Endothelial cell (in vitro differentiated cells): ENCODE measurements at places on chromosomes 7 and 10.

DNA sequence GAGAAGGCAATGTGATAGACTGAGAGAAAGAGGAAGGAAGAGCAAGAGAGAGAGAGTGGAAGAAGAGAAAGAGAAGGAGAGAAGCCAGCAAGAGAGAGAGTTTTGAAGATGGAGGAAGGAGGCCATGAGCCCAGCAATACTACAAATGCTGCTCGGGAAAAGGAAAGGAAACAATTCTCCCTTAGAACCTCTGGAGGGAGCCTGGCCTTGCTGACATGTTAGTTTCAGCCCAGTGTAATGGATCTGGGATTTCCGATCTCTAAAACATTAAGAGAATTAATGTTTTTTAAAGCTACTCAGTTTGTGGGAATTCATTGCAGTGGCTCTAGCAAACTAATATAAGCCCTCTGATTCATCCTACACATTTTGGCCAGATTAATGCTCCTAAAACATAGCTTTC, 206.8 kb upstream of the MTPN start:
- no peak overlapping the region for H3K27ac ChIP-seq
- H3K4me3 ChIP-seq = no peak overlapping the region
- no peaks in the 10 kb centered on the region for H3K36me3 ChIP-seq
- H3K4me1 ChIP-seq = no peaks in the 10 kb centered on the region
- peaks cover 1% of the 10 kb centered on the region for H3K27me3 ChIP-seq

DNA sequence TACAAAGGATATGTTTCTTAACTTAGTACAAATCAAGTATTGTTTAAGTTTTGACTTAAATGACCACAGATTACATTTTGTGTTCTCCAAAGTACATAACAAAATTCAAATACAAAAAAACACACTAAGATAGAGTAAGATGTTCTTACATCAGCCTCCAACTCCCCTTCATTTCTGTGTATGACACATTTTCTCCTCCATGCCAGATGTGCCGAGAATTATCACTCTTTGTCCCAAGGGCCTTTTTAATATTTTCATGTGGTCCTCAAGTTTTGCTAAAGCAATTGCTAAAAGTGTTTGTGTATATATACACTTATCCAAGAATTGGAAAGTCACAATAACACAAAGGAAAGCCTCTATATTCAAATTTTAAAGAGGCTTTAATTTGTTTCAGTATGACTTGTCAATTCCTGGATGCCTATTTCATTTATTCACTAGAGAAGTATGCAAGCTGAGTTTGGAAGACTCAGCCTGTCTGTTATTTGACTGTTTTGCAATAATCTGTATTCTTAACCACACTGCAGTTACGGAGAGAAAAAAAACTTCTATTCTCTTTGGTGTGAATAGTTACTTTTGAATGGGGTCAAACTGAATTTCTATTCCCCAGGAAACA, 586.4 kb upstream of the SEMA3D start:
- H3K27ac ChIP-seq = no peak overlapping the region
- H3K27me3 ChIP-seq = no peaks in the 10 kb centered on the region
- H3K4me1 ChIP-seq = no peaks in the 10 kb centered on the region
- DNase-seq = no peak

GRCh38 chr7:24971333-24972165, 8.4 kb downstream of the OSBPL3 start:
- H3K27me3 ChIP-seq = no peaks in the 10 kb centered on the region
- no peak for DNase-seq
- no peaks in the 10 kb centered on the region for H3K36me3 ChIP-seq
- H3K4me3 ChIP-seq = no peak overlapping the region
- H3K27ac ChIP-seq = no peak overlapping the region

GRCh38 chr7:87510411-87510875, 35.0 kb upstream of the ABCB4 start:
- H3K27me3 ChIP-seq = peaks cover 2% of the 10 kb centered on the region
- peaks cover 3% of the 10 kb centered on the region for H3K4me1 ChIP-seq
- H3K36me3 ChIP-seq = no peaks in the 10 kb centered on the region
- H3K27ac ChIP-seq = no peak overlapping the region
- H3K4me3 ChIP-seq = no peak overlapping the region

- no peak overlapping the region for H3K27ac ChIP-seq
- H3K4me1 ChIP-seq = peaks cover 13% of the 10 kb centered on the region
- H3K27me3 ChIP-seq = no peaks in the 10 kb centered on the region
- H3K36me3 ChIP-seq = no peaks in the 10 kb centered on the region
Measured at GRCh38 chr7:29977886-29978651, 11.5 kb downstream of the SCRN1 start.

DNA sequence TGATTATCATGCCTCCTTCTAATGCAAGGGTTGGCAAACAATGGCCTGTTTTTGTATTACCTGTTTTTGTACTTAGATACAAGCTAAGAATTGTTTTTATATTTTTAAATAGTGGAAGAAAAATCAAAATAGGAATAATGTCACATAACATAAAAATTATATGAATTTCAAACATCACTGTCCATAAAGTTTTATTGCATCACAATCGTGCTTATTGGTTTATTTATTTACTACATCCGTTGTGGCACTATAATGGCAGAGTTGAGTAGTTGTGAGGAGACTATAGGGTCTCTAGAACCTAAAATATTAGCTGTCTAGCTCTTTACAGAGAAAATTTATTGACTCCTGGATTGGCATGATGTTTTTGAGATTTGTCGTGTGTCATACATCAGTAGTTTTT, 4.1 kb downstream of the KIF20B start:
- peaks cover 9% of the 10 kb centered on the region for H3K4me1 ChIP-seq
- no peak overlapping the region for H3K4me3 ChIP-seq
- no peaks in the 10 kb centered on the region for H3K36me3 ChIP-seq
- DNase-seq = no peak
- H3K27ac ChIP-seq = no peak overlapping the region
- H3K27me3 ChIP-seq = no peaks in the 10 kb centered on the region

DNA sequence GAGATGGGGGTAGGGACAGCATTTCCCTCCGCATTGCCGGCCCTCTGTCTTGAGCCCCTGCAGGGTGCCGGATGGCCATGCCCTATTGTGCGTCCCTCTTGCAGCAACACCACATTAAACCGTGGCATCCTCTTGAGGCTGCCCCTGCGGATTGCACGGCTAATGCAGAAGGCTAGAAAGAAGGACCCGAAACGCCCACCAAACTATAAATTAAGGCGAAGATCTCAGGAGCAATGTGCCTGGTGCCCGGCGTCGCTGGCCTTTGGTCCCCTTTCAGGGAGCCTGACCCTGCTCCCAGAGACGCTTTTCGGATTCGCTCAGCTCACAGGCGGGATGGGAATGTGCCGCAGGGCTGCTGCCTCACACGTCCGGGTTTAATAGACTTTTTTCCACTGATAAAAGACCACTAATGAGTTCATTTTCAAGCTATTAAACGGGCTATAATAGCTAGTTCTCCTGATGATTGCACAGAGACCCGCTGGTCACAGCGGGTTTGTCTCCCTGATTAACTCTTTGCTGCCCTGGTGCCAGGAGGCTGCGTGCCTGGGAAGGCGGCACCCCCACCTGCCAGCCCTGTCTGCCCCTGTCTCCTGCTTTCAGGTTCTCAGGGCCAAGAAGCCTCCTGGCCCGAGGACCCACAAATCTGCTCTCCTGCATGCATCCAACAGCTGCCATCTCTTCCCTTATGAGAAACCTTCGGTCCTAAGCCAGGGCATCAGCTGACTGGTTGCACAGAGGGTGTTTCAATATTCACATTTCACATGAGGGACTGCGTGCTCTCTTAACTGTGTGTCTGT, 128.3 kb downstream of the ADARB2 start:
- H3K27me3 ChIP-seq = peaks cover 1% of the 10 kb centered on the region
- H3K27ac ChIP-seq = no peak overlapping the region
- H3K4me3 ChIP-seq = no peak overlapping the region
- H3K4me1 ChIP-seq = peaks cover 4% of the 10 kb centered on the region

GRCh38 chr10:31129880-31130405, 98.3 kb upstream of the ZNF438 start:
- no peak overlapping the region for H3K27ac ChIP-seq
- DNase-seq = no peak
- H3K4me3 ChIP-seq = no peak overlapping the region
- no peaks in the 10 kb centered on the region for H3K36me3 ChIP-seq

- DNase-seq = no peak
- peaks cover 2% of the 10 kb centered on the region for H3K27me3 ChIP-seq
- H3K4me1 ChIP-seq = peaks cover 5% of the 10 kb centered on the region
- no peak overlapping the region for H3K27ac ChIP-seq
Measured at GRCh38 chr10:17771017-17771416, 19.0 kb downstream of the TMEM236 start.

- peaks cover 8% of the 10 kb centered on the region for H3K36me3 ChIP-seq
- no peaks in the 10 kb centered on the region for H3K4me1 ChIP-seq
- peaks cover 9% of the 10 kb centered on the region for H3K27me3 ChIP-seq
- no peak overlapping the region for H3K4me3 ChIP-seq
- H3K27ac ChIP-seq = no peak overlapping the region
Measured at GRCh38 chr10:131650169-131650705, 250.6 kb upstream of the PPP2R2D start.

- no peaks in the 10 kb centered on the region for H3K36me3 ChIP-seq
- no peaks in the 10 kb centered on the region for H3K27me3 ChIP-seq
- no peak for DNase-seq
- H3K4me3 ChIP-seq = no peak overlapping the region
- H3K4me1 ChIP-seq = peaks cover 3% of the 10 kb centered on the region
Measured at GRCh38 chr10:34275626-34276130, 539.4 kb downstream of the PARD3 start.

DNA sequence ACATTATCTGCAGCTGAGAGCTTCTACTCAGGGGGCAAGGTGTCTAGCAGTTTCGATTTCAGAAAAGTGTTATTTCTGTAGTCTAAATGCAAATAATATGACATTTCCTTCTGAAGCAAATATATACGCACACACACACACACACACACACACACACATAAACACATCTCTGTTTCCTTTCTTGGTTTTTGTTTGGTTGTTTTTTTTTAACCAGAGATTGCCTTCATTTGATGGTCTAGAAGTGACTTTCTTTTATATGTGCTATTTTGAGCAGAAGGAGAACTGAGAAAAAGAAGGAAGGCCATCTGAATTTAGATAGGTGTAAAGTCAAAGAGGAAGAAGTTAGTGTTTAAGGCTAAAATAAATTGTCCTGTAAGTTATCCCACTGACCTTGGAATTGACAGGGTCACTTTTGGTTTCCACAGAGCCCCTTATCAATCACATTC, 142.2 kb downstream of the TRIL start:
- H3K27me3 ChIP-seq = peaks cover 2% of the 10 kb centered on the region
- no peak for DNase-seq

DNA sequence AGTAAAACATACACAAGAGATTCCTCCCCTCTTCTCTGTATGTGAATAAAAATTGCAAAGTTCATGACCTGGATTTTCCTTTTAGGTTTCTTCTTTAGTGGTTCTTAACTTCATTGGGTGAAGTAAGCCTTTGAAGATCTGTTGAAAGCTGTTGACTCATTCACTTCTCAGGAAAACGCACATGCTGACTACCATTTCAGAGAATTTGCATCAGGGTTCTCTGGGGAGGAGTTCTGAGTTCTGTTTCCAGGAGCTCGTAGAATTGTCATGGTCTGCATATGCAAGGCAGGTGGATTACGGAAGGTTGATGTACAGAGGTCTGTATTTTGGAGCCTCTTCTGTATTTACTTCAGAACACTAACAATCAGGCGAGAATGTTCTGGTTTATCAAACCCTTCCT, 962 bp upstream of the SLC26A4 start:
- peaks cover 12% of the 10 kb centered on the region for H3K27me3 ChIP-seq
- H3K27ac ChIP-seq = no peak overlapping the region
- DNase-seq = no peak
- peaks cover 16% of the 10 kb centered on the region for H3K4me1 ChIP-seq

DNA sequence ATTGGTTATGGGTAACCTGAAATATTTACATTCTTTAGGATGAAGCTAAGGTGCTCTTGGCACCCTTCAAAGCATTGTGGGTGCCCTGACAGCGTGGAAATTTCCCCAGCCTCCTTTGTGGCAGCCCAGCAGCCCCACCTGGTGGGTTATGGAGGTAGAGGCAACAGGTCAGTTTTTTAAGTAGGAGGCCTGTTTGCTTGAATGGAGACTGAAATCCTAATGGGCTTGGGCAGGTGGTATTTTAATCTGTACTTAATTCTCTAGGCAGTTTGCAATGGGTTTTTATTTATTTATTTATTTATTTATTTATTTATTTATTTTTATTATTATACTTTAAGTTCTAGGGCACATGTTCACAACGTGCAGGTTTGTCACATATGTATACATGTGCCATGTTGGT, 139.4 kb downstream of the EPC1 start:
- H3K27me3 ChIP-seq = peaks cover 4% of the 10 kb centered on the region
- H3K4me1 ChIP-seq = no peaks in the 10 kb centered on the region
- DNase-seq = peak; percentile 56
- no peak overlapping the region for H3K4me3 ChIP-seq

GRCh38 chr10:75009426-75009825, 102.0 kb upstream of the SAMD8 start:
- peaks cover 3% of the 10 kb centered on the region for H3K27me3 ChIP-seq
- H3K4me3 ChIP-seq = no peak overlapping the region
- no peaks in the 10 kb centered on the region for H3K36me3 ChIP-seq
- peaks cover 2% of the 10 kb centered on the region for H3K4me1 ChIP-seq
- no peak for DNase-seq

DNA sequence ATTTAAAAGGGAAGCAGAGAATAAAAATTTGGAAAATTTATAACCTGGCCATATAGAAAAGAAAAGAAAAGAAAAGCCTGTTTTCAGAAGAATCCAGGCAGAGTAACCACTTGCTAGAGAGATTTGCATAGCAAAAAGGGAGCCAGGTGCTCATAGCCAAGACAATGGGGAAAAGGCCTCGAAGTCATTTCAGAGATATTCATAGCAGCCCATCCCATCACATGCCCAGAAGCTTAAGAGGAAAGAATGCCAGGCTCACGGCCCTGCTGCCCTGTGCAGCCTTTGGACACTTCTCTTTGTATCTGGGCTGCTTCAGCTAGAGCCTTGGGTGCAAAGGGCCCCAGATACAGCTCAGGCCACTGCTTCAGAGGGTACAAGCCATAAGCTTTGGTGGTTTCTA, 159.8 kb downstream of the CCDC7 start:
- H3K4me3 ChIP-seq = no peak overlapping the region
- no peak overlapping the region for H3K27ac ChIP-seq
- DNase-seq = no peak
- peaks cover 4% of the 10 kb centered on the region for H3K36me3 ChIP-seq
- H3K27me3 ChIP-seq = peaks cover 4% of the 10 kb centered on the region

GRCh38 chr7:112453505-112454171, 3.4 kb downstream of the IFRD1 start:
- peak overlapping the region; percentile 58 for H3K4me3 ChIP-seq
- peaks cover 11% of the 10 kb centered on the region for H3K27me3 ChIP-seq
- H3K27ac ChIP-seq = peak overlapping the region; percentile 28
- peaks cover 6% of the 10 kb centered on the region for H3K36me3 ChIP-seq
- peaks cover 24% of the 10 kb centered on the region for H3K4me1 ChIP-seq

DNA sequence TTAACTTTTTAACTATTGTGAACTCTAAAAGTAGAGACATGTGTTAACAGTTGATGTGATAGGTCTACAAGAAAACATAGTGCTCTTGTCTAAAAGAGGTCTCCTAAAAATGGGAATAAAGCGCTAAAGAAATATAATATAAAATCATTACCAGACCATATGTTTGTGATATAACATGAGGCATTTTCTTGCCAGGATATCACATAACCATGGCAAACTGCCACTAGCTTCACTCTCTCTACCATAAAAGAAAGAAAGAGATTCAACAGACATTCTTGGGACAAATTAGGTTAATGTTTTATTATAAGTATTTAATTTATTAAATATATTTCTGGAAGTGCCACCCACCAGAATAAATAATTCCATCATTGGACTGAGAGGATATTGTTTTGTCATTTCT, 115.0 kb downstream of the TMEM26 start:
- no peaks in the 10 kb centered on the region for H3K4me1 ChIP-seq
- no peak overlapping the region for H3K4me3 ChIP-seq
- no peaks in the 10 kb centered on the region for H3K27me3 ChIP-seq
- no peak overlapping the region for H3K27ac ChIP-seq

GRCh38 chr10:44512431-44513022, 127.6 kb upstream of the CXCL12 start:
- no peak overlapping the region for H3K4me3 ChIP-seq
- no peaks in the 10 kb centered on the region for H3K36me3 ChIP-seq
- H3K4me1 ChIP-seq = peaks cover under 1% of the 10 kb centered on the region
- no peak for DNase-seq
